ENCODE measurements at places on chromosomes 11 and 22. TPM values are rescaled to one million over a fixed set of nuclear protein-coding genes. Genes with fewer than 3 reads are reported as not detected.

SLCO2B1 gene
- total RNA-seq = 0.27 TPM

SLC25A18 gene
- total RNA-seq = 0.13 TPM

BTG4 gene
- total RNA-seq = not detected

C1QTNF4 gene
- 0.43 TPM for total RNA-seq

IL17REL gene
- total RNA-seq = 0.22 TPM

NAP1L4 gene
- total RNA-seq = 169 TPM

KRTAP5-10 gene
- not detected for total RNA-seq

IRAG1 gene
- total RNA-seq = 0.13 TPM

ME3 gene
- 41.0 TPM for total RNA-seq

ACAT1 gene
- total RNA-seq = 91.5 TPM

SEC14L2 gene
- 38.5 TPM for total RNA-seq

PIH1D2 gene
- 1.6 TPM for total RNA-seq

KCNQ1 gene
- total RNA-seq = 0.14 TPM

CCDC157 gene
- 0.93 TPM for total RNA-seq

OR51B5 gene
- not detected for total RNA-seq

RASSF10 gene
- total RNA-seq = 0.22 TPM

ACTN3 gene
- not detected for total RNA-seq

RFPL3 gene
- not detected for total RNA-seq

TTC38 gene
- 34.6 TPM for total RNA-seq

Data from thoracic aorta endothelial cell (primary cell).